ENCODE measurements at places on chromosomes 1 and 21. TPM values are rescaled to one million over a fixed set of nuclear protein-coding genes. Genes with fewer than 3 reads are reported as not detected.

GRCh38 chr21:32257962-32258785 is 20.7 kb downstream of the MIS18A start:
- DNase-seq, result peak; percentile 75

GRCh38 chr1:32929366-32929765 is 28.2 kb upstream of the TMEM54 start:
- DNase-seq, result no peak

GRCh38 chr1:185155600-185156287 is 1.0 kb downstream of the TRMT1L start:
- no peak for DNase-seq

GRCh38 chr1:214404571-214405213 is 123.7 kb downstream of the SMYD2 start:
- DNase-seq, result no peak

DNA sequence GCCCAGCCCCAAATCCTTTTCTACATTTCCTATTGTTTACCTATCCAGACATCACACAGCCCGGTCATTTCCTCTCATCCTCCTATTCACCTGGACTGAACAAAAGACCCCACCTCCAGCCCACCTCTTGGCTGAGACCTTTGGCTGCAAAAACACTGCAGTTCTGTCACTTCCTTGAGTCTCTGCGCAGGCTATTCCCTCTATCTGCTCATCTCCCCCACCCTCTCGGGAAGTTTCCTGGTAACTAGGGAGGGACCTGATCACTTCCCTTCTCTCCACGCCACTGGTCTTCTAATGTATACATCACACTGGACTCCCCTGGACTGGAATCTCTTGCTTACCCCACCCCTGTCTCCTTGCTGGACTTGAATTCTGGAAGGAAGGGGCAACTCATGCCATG is 5.3 kb downstream of the HTR1D start:
- no peak for DNase-seq

GRCh38 chr21:35375115-35375514 is 326.0 kb upstream of the RUNX1 start:
- DNase-seq, result no peak

DNA sequence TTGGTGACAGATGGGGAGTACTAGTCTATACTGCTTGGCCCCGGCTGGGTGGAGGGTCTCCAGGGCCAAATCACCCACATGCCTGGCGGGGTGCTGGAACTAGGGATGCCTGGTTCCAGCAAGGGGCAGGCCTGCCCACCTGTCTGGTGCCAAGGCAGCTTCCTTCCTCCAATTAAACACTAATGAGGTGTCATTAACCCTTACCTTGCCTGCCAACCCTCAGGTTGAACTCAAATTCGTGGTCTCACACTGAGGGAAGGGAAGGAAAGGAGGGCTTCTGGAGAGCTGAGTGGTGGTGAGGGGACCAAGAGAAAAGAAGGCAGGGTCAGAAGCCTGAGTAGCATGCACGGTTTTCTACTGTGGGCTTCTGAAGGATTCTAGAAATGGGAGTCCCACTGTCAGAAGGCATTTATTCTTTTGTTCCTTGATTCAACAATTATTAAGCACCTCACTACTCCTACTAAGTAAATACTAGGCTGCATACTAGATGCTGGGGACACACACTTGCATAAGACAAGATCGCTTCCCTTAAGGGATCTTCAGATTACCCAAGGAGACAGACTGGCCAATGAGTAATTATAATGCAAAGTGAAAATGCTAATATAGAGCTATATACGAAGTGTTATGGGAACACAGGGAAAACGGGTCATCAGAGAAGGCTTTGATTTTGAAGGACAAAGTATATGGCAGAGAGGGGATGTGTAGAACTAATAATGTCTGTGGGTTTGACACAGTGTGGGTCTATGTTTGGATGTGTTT is 5.9 kb upstream of the EFNA3 start:
- no peak for DNase-seq

GRCh38 chr1:85581802-85582686 is 1.5 kb downstream of the CCN1 start:
- no peak for DNase-seq

DNA sequence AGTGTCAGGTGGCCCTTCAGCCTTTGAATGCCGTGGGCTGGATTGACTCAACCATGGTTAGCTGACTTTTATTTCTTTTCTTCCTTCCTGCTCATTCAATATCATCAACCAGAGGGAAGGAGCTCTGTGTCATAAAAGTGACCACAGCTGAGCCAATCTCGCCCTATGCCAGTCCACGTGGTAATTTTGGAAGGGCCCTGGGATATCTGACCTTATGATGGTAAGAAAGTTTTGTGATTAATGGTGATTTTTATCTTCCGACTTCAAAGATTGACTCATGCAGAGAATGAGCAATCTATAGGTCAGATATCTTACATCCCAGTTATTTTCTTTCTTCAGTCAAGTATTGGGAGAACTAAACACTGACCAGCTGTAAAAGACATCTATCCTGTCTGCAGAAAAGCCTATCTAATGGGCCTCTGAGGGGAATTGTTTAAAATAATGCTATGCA is 170.3 kb downstream of the ZC3H11B start:
- no peak for DNase-seq

GRCh38 chr1:228073857-228074545 is 8.5 kb upstream of the ARF1 start:
- DNase-seq, result no peak

The OXCT2 gene
- total RNA-seq, result 3.6 TPM

The RCSD1 gene
- total RNA-seq, result 26.5 TPM

The AMY2A gene
- 1.7 TPM for total RNA-seq

The RSRP1 gene
- 23.5 TPM for total RNA-seq

Measured in right atrium auricular region (tissue), 2 donors.